NCI-H2081 (cell line): ENCODE measurements at places on chromosomes 13 and 19.
A peak's percentile ranks its signal among the peaks of the same experiment; 100 is the strongest.

- no peak for DNase-seq
Measured at GRCh38 chr19:33250500-33250899, 24.9 kb upstream of the SLC7A10 start.

- no peak for DNase-seq
Measured at GRCh38 chr13:88124142-88124541, 453.0 kb downstream of the SLITRK5 start.

- DNase-seq, result no peak
Measured at GRCh38 chr13:78139765-78140164, 221.1 kb upstream of the EDNRB start.

- DNase-seq, result no peak
Measured at GRCh38 chr13:36310417-36311108, 12.9 kb upstream of the CCDC169 start.

GRCh38 chr13:22925881-22926747, 254.7 kb upstream of the SGCG start:
- no peak for DNase-seq

DNA sequence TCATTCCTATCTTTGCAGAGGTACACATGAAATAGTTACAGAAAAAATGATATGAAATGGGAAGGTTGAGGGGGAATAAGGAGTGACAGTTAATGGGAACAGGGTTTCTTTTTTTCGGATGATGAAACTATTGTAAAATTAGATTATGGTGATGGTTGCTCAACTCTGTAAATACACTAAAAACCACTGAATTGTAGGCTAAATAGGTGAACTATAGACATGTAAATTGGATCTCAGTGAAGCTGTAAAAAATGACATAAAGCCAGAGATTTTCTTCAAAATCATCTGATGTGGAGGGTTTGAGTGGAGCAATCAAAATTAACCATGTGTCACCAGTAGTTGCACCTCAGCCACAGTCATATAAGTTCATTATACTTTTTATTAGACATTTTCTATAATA, 6.6 kb upstream of the FLT3 start:
- DNase-seq, result no peak

DNA sequence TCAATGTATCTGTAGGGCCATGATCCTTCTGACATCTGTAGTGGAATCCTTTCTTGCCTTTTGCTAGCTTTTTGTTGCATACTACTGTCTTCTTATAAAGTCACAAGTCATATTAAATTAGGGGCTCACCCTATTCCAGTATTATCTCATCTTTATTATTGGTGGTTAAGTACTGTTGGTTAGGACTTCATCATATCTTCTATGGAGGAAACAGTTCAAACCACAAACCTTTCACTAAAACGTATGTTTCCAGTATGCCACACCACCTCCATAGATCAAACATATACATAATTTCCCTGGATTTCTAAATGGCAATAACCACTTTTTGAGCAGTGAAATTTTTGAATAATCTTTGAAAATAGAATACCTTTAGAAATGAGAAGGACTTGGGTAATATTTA, 62.8 kb upstream of the PCDH9 start:
- no peak for DNase-seq

GRCh38 chr13:43861863-43862262, 17.7 kb downstream of the CCDC122 start:
- DNase-seq, result no peak

GRCh38 chr19:47113850-47114651, 475 bp upstream of the ZC3H4 start:
- DNase-seq, result peak; percentile 56

DNA sequence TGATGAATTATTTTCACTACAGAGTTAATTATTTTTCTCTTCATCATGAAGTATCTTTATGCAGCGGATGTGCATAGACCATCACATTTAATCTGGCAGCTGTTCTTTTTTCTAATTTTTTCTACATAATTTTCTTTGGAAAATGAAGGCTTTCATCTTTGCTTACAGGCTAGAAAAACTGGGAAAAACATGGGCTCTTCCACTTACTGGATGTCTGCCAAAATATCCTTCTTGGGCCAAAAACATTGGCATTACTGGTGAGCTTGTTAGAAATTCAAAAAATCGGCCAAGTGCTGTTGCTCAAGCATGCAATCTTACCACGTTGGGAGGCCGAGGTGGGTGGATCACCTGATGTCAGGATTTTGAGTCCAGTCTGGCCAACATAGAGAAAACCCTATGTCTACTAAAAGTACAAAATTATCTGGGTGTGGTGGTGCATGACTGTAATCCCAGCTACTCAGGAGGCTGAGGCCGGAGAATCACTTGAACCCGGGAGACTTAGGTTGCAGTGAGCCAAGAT, 176.8 kb downstream of the ZNF737 start:
- DNase-seq, result no peak

DNA sequence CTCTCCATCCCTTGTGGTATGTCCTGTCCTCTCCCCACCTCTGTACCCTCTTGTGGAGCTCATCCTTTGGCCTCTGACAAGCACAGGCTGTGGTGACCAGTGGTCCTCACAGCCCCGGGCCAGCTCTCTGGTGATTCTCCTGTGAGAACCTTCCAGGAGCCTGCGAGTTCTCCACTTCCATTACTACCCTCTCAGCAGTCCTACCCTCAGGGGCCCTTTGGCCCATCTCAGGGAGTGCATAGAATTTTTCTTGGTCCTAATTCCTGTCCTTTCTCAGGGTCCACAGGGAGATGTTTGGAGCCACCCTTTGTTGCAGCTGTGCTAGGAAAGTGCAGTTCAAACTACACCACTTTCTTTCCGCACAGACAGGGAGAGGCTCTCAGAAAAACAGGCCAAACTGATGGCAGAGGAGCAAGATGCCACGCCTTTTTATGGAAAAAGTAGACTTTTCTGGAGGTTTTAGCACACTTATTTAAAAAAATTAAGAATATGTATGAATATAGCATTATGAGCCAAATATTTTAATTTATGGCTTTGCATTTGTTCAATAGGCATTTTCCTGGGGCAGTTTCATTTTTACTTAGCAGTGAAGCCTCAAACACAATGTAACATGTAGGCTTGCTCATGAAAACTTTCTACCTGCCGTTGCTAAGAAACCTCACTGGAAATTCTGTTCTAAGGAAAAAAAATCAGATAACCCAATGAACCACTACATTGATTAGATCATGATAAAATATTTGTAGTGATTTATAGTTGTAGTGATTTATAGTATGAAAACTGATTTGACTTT, 92.0 kb downstream of the GPR12 start:
- no peak for DNase-seq
